ENCODE measurements at places on chromosomes 4 and X.

GRCh38 chr4:137432446-137433311 lies 99.6 kb downstream of the PCDH18 start:
- H3K27ac ChIP-seq = no peak overlapping the region
- no peaks in the 10 kb centered on the region for H3K4me1 ChIP-seq
- no peak for DNase-seq
- H3K27me3 ChIP-seq = no peaks in the 10 kb centered on the region

DNA sequence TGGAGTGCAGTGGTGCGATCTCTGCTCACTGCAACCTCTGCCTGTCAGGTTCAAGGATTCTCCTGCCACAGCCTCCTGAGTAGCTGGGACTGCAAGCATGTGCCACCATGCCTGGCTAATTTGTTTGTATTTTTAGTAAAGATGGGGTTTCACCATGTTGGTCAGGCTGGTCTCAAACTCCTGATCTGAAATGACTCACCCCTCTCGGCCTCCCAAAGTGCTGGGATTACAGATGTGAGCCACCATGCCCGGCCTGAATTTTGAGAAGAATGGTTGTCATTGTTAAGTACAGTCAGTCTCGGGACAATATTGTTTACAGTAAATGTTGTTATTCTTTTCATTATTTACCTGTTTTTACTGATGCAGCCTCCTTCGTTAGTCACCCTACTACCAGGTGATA lies 1226.2 kb upstream of the TENM3 start:
- no peaks in the 10 kb centered on the region for H3K27me3 ChIP-seq
- H3K4me3 ChIP-seq = no peak overlapping the region
- no peak overlapping the region for H3K27ac ChIP-seq
- H3K36me3 ChIP-seq = no peaks in the 10 kb centered on the region

- DNase-seq = no peak
- H3K36me3 ChIP-seq = no peaks in the 10 kb centered on the region
- H3K27me3 ChIP-seq = no peaks in the 10 kb centered on the region
- H3K27ac ChIP-seq = no peak overlapping the region
- H3K4me3 ChIP-seq = no peak overlapping the region
Observed at GRCh38 chr4:178185517-178185916, 743.3 kb upstream of the AGA start.

DNA sequence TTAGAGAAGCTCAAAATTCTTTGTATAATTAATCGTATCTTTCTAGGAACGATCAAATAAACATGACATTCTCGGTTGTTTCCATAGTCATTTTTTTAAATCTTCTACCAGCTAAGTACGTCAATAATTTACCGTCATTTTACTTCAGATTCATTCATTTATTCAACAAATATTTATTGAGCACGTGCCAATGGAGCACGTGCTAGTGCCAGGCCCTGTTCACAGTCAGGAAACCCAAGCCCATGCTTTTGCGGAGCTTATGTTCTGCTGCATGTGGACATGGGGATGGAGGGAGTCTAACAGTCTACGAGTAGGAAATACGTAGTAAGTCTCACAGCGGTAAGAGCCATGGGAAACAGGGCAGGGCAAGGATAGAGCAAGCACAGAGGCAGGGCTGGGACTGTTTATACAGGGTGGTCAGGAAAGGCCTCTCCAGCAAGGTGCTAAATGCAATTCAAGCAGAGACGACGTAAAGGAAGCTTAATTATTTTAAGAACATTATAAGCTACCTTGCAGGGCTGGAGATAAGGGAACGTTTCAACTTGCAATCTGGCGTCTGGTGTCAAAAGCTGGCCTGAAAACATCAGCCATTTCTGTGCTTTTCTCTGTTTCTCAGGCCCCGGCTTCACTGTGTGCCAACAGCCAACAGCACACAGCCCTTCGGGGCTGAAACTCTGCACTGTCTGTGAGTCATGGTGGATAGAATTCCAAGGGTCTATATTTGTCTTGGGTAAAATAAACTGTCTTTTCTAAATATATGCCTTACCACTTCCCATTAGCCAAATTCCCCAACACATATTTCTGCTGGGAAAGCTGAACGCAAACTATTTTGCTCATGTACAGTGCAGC lies 517.1 kb upstream of the ZFP42 start:
- H3K36me3 ChIP-seq = no peaks in the 10 kb centered on the region
- H3K4me3 ChIP-seq = no peak overlapping the region
- DNase-seq = no peak
- no peak overlapping the region for H3K27ac ChIP-seq
- no peaks in the 10 kb centered on the region for H3K27me3 ChIP-seq

DNA sequence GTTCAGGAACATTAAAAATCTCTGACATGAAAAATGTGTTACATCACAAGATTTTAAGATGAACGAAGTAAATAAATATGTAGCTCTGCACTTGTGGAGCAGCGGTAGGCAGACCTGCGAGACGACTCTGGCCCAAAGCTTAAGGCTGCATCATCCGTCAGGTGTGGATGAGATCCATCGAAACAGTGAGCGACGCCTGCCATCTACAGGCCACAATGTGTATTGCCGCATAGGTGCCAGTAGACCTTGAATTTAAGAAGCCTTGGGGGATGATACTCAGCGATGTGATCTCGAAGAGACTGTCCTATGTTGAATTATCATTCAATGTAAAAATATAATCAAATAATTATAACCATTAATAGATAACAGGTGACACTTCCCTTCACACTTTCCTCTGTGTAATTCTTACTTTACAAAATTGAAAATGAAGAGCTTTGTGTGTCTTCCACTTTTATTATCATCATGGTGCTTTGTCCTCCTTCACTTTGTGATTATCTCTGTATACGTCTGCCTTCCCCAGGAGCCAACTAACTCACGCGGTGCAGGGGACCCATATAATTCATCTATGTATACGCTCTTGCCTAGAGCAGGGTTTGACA lies 851.0 kb downstream of the RAB28 start:
- no peak overlapping the region for H3K27ac ChIP-seq
- peak; percentile 87 for DNase-seq
- no peak overlapping the region for H3K4me3 ChIP-seq

DNA sequence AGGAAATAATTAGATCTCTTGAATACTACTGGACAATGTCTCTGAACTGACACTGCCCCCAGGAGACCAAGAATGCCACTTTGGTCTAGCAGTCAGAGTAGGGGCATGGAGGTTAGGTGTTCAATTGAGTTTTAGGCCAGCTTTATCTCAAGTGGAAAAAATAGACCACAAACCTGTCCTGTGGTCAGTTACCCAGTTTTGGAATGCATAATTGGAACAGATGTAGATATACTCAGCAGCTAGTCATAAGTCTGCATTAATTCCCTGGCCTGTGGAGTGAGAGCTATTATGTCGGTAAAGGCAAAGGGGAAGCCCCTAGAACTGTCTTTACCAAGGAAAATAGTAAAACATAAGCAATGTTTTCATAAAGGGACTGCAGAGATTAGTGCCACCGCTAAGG lies 587.7 kb downstream of the GLUD2 start:
- DNase-seq = no peak
- H3K4me1 ChIP-seq = no peaks in the 10 kb centered on the region
- no peak overlapping the region for H3K4me3 ChIP-seq
- no peaks in the 10 kb centered on the region for H3K27me3 ChIP-seq
- no peaks in the 10 kb centered on the region for H3K36me3 ChIP-seq
